Stimulated activated CD4-positive, alpha-beta T cell treated with anti-CD3 and anti-CD28 coated beads, TNF-alpha, amount 100 ng/mL, for 4 hours (primary cell): ENCODE measurements at places on chromosomes 12 and 14.

DNA sequence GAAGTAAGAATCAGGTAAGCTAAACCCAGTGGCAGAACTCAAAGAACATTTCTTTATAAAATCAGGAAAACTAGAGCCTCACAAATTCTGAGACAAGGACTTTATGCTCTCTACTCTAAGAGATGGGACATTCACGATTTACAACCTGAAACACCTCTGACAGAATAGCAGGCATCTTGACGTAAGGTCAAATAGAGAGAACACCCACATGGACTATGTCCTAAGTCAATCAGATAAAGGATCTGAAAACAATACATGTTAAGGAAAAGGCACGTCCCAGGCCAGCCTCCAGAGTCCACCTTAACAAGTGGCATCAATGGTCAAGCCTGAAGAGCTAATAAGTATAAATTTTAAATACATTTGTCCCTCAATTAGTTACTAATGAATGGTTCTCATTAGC lies 39.9 kb upstream of the SYCP3 start:
- DNase-seq: no peak

GRCh38 chr12:59736786-59737185 lies 141.0 kb downstream of the SLC16A7 start:
- DNase-seq: no peak

DNA sequence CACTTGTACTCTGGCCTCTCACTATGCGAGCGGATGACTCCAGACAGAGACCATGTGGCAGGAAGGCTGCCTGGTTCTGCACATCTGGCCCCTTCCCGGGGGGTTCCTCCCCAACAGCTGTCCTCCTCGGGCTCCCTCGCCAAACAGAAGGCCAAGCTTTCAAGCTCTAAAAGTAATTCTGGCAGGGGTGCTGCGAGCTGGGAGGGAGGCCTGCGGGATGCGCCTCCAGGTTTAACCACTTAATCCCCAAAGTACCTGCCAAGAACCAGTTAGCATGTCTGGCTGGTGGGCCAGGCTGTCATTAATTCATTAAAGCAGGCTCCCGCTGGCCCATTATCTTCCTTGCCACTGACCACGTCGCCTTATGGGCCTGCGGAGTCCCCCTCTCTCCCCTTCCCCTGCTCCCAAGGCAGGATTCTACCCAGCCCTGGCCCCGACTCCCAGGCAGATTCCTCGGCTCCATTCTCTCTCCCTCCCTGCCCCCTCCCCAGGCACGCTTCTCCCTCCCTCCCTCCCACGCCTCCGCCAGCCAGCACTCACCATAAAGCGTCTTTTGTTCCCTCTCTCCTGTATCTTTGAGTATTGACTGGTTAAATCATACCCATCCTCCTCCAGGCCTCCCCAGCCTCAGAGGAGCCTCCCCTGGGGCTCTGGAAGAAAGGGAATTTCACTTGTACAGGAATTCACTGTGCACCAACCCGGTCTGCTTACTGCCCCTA lies 4.9 kb downstream of the HRK start:
- DNase-seq: no peak

DNA sequence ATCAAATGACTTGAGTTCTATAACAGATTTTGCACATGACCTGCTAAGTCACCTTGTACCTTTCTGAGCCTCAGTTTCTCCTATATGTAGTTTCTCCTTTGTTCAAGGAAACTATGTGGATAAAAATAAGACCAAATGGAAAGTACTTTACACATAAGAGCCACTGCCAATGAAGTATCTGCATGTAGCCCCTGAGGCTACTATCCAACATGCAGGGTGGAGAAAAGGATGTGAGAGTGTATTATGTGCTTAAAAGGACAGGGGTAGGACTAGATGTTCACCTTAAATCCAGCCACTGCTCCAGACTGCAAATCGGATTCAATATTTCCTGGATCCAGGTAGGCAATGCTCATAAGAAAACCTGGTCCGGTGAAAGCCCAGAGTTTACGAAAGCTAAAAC lies 21.2 kb downstream of the SLC11A2 start:
- no peak for DNase-seq

DNA sequence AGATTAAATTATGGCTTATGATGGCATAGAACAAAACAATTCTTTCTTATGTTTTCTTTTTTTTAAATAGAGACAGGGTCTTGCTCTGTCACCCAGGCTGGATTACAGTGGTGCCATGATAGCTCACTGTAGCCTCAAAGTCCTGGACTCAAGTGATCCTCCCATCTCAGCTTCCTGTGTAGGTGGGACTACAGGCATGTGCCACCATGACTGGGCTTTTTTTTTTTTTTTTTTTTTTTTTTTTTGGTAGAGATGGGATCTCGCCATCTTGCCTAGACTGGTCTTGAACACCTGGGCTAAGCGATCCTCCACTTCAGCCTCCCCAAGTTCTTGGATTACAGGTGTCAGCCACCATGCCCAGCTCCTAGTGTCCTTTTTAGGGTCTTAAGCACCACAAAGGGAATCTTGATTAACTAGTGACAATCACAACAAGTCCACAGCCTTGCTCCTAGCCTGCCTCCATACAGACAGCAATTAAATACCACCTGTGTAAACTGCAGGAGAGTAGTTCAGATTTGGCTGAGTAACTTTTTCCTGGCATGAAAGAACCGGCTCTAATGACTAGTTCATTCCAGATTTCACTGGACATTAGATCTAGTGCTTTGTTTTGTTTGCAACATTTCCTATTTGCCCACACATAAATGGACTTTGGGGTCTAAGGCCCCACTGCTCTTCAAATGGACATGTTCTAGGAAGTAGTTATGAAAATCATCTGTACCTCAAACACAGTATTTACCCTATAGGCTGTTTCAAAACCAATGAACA lies 61.6 kb downstream of the SH2B3 start:
- DNase-seq: no peak

- DNase-seq: no peak
Observed at GRCh38 chr14:85233756-85234155, 296.2 kb upstream of the FLRT2 start.

GRCh38 chr14:36383767-36384431 lies 63.5 kb upstream of the MBIP start:
- no peak for DNase-seq

DNA sequence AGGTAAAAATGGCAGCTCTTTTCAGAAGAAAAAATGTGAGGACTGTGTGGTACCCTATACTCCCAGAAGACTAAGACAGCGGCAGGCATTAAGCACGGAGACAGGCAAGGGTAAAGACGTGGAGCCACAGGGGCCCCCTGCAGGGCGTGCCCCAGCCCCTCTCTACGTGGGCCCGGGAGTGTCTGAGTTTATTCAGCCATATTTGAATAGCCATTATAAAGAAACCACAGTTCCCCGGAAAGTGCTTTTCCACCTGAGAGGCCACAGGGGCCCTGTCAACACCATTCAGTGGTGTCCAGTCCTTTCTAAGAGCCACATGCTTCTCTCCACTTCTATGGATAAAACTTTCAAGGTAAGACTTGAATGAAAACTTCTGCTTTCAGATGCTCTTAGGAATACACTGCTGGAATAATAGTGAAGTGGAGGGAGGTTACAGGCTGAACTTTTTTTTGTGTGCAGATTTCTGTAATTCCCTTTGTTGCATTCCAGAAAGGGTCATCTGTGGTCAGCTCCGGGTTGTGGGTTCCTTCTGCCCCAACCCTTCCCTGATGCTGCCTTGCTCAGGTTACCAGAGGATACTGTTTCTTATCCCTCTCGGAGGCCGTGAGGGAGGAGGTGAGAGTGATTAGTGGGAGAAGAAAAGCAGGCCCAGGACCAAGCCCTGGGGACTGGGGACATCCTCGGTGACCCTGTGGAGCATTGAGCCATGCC lies 58.4 kb downstream of the SLC25A47 start:
- DNase-seq: no peak

- no peak for DNase-seq
Observed at GRCh38 chr12:4003576-4003975, 130.4 kb upstream of the PARP11 start.

DNA sequence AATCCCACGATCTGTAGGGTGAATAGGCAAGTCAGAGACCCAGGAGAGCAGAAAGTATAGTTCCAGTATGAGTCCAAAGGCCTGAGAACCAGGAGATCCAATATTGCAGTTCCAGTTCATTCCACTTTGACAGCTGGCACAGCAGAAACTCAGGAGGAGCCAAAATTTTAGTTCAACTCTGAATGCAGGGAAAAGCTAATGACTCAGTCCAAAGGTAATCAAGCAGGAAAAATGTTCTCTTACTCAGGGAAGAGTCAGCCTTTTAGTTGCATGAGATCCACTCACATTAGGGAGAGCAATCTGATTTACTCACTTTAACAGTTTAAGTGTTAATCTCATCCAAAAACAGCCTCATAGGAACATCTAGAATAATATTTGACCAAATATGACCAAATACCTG lies 130.2 kb upstream of the LRFN5 start:
- no peak for DNase-seq
